Suppressor macrophage (primary cell): ENCODE measurements at places on chromosomes 1 and 21.
A peak's percentile ranks its signal among the peaks of the same experiment; 100 is the strongest.

DNA sequence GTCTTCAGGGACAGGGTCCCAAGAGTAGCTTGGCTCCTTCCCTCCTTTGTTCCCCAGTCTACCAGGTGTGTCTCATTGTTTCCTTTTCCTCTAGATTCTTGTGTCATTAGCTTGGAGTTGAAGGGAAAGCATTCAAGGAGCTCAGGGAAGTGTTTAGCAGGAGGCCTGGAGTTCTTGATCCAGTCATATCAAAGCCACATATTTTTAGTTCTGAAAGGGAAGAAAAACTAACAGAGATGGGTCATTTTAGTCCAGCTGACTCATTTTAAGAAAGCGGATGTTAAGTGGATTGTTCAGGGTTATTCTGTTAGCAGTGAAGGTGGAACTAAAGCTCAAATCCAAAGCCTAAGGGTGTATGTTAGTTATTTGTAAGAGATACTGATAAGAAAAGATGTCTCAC, 721 bp downstream of the C1orf54 start:
- no peak for DNase-seq

DNA sequence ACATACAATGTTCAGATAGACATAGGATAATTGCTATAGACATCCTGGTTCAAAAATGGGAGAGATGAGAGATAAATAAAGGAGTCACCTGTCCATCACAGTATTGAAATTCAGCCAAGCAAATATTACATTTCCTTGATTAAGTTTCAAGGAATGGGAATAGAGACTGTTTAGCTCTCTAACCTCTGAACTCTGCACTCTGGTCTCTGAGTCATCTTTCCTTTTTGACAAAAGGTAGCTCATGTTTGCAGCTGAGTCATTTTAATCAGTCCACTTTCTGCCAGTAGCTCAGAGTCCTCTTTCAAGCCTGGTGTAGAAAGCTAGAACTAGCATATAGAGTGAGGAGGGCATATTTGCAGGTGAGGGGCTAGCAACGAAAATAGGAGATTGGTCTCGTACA, 51.4 kb upstream of the GJA8 start:
- DNase-seq: no peak

DNA sequence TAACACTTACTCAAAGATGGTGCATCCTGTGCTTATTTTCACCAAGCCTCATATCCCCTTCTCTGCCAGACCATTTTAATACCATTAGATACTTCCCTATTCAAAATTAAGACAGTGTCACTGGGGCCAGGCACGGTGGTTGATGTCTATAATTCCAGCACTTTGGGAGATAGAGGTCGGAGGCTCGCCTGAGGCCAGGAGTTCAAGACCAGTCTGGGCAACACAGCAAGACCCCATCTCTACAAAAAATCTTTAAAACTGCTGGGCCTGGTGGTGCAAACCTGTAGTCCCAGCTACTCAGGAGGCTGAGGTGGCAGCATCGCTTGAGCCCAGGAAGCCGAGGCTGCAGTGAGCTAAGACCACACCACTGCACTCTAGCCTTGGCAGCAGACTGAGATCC, 28.2 kb downstream of the APP start:
- no peak for DNase-seq

DNA sequence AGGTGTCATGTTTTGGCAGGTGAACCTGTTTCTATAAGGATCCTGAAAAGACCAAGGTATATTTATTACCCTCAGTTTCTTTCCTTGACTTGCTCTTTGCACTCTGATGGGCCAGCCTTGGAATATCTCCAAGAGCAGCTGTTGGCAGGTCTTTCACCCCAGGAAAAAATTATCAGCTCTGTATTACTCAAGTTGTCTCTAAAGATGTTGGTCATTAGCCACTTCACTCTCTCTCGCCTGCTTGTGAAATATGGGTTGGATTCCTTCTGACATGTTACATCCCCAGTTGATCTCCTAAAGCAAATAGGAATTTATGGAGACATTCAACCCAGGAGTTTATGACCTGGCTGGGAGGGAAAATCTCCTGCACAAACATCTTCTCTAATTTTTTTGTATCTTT, 85.9 kb downstream of the KCNJ15 start:
- DNase-seq: no peak

GRCh38 chr1:25094995-25095394, 137.3 kb downstream of the SYF2 start:
- DNase-seq: no peak

- no peak for DNase-seq
These were observed 38.3 kb downstream of the NCF2 start for GRCh38 chr1:183551924-183552323.

DNA sequence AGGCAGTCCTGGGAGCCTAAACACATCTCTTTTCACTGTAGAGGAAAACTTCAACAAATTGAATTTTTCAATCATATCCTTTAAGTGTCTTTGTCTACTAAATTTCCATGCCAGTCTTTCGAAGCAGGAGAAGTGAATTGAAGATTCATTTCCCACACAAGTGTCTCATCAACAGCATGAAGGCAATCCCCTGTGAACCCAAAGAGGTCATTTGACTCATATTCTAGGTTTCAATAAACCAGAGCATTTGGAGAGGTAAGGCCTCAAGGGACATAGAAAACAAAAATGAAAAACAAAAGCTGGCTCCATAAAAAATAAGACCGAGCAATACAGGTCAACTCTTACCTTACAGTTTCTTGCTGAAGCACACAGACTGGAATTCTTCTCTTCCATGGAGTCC, 94.1 kb upstream of the ATP1B1 start:
- DNase-seq: no peak

DNA sequence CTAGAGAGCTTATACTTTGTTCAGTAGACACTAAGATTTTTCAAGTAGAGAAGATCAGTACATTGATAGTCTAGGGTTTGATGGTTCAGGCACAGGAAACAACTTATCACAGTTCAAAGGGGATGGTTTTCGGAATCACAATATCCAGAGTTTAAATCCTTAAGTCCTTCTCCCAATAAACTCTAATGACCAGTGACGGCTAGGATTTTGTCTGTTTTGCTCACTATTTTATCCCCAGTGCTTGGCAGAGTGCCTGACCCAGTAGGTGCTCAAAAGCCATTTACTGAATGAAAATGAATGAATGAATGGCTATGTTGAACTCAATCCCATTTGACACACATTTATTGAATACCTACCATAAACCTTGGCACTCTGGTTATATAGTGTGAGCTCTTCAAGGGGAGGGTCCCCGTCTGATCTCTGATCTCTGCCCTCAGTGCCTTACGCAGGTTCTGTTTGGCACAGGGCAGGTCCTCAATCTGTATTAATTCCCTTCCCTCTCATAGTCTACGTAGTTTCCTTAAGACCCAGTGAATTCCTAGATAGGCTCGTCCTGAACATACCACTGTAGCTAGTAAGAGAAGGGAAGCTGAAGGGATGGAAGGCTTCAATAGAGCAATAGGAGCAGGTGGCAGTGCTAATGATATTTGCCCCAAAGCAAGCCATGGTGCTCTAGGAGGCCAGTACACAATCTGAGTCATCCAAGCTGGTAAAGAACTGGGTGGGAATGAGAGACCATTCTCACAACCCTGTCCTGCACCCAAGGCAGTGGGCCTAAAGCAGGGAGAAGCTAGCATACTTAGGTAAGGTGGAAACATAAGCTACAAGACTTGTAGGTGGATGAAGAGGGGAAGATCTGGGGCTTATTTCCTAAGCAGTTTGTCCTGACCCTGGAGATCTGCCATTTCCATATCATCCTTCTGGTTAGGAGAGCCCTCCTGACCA, 53.4 kb downstream of the DMAP1 start:
- DNase-seq: no peak

DNA sequence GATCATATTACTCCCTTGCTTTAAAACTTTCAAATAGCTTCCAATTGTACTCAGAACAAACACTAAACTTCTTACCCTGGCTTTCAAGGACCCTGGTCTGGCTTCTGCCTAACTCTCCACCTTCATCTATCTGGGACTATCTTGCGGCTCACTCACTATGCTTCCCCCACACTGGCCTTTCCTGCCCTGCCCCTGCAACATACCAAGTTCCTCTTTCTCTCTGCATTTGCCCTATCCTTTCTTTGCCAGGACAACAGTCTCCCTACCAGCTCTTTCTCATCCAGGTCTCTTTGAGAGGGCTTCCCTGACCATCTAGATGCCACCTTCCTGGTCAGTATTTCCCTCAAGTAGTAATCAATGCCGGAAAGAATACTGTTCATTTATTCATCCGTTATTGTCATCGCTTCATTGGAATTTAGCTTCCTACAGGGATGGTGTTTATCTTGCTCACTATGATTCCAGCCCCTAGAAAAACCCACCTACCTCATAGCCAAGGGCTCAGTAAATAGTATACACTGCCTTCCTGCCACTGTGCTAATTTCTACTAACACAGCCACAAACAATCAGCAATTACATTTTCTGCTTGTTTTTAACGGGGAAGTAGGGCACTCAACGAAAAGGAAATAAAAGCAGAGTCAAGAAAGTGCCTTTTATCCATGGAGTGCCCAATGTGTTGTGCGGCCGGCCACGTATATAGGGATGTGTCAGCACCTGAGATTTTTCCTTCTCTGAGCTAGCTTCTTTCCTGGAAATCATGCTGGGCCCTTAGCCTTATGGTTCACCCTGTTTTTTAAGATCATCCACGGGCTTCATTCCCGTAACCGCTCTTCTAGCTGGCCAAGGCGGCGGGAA, 521 bp upstream of the CDC7 start:
- peak; percentile 55 for DNase-seq

- DNase-seq: no peak
These were observed 37.1 kb downstream of the STYXL2 start for GRCh38 chr1:167130829-167131510.

- peak; percentile 66 for DNase-seq
These were observed 251.0 kb downstream of the RHOU start for GRCh38 chr1:228986093-228986904.

- DNase-seq: no peak
These were observed 7.4 kb upstream of the RGS13 start for GRCh38 chr1:192628396-192629057.

DNA sequence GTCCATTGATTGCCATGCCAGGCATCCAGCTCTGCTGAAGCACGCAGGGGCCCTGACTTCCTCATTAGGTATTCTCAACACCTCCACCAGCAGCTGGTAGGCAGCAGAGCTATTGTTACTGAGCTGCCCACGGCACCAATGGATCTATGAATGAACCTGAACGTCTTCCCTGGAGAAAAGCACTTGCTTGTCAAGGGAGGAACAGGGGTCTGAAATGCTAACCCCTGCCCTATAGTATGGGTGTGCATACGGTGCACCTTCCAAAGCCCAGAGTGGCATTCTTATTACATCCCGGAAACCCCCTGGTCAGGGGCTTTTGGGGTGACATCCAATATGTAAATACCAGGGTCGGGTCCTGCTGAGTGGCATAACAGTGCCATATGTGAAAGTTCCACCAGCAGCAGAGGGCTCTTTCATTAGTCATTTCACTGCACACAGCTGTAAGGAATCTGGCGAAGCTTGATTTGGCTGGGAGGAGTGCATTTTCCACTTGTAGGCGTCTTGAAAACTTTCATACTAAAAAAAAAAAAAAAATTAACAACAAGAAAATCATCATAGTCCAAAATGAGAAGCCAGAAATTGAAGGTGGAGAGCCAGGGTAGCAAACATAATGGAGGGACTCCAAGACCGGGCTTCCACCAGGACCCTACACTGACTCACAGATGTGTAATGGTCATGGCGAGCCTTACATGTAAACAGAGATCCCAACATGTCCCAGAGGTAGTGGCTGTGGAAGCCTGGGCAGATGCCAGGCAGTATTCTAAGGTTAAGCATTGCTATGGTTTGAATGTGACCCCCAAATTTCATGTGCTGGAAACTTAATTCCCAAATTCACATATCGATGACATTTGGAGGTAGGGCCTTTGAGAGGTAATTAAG, 58.8 kb upstream of the PRDX6 start:
- DNase-seq: no peak

GRCh38 chr1:29254346-29254745, 18.0 kb downstream of the PTPRU start:
- DNase-seq: no peak

DNA sequence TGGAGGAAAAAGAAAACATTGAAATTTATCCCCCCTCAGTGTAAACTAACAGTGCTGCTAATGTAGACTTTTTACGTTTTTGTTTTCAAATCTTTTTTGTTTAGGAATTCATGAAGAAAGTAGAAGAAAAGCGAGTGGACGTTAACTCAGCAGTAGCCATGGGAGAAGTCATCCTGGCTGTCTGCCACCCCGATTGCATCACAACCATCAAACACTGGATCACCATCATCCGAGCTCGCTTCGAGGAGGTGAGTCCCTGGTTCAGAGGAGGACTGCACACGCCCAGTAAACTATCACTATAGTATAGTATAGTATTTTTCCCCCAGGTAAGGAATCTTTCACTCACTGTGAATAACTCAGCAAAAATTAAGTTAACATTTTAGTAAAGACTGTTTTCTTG, 37.8 kb upstream of the BMP8A start:
- DNase-seq: no peak

- DNase-seq: no peak
These were observed 32.6 kb downstream of the CFAP74 start for GRCh38 chr1:1971017-1971416.

- peak; percentile 68 for DNase-seq
These were observed 50.6 kb upstream of the SLC35A3 start for GRCh38 chr1:99919220-99919619.

GRCh38 chr1:163165119-163165518, 37.6 kb downstream of the RGS5 start:
- no peak for DNase-seq

DNA sequence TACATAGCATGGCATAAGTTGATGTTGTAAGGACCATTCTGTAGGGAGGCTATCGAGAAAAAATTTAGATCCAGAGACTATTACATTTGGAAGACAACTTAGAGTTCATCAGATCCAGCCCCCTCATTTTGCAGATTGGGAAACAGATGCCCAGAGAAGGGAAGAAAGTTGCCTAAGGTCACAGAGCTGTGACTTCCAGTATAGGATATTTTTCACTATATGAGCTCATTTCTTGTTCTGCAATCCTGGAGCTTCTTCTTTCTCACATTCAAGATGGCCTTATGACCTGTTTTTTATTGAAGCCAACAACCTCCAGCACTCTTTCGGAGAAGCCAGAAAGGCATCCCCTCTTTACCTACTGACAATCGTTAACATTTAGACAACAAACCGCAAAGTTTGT, 421.8 kb upstream of the PLXNA2 start:
- peak; percentile 27 for DNase-seq

GRCh38 chr1:111422546-111423391, 4.8 kb downstream of the OVGP1 start:
- DNase-seq: no peak

- DNase-seq: peak; percentile 90
These were observed 37.7 kb upstream of the KCNJ15 start for GRCh38 chr21:38219049-38219628.

DNA sequence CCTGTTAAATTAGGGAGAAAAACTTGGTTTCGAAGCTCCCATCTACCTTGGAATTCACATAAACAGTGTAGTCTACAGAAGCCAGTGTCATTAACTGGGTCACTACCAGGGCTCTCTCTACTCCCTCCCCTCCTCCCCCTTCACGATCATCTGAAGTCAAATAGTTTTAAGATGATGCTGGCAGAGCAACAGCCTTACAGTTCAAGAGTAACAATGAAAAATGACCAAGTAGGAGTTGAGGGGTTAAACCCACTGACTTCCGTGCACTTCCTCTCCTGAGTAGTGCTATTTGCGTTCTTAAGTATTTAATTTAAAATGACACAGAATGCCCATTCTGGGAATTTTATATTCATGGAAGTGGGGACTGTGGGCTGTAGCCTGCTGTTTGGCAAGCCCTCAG, 236.9 kb downstream of the SIPA1L2 start:
- DNase-seq: no peak

- DNase-seq: no peak
These were observed 247.9 kb downstream of the AMY1C start for GRCh38 chr1:103997631-103998030.
